NCI-H1048 (cell line): ENCODE measurements at places on chromosomes 2 and 18.

DNA sequence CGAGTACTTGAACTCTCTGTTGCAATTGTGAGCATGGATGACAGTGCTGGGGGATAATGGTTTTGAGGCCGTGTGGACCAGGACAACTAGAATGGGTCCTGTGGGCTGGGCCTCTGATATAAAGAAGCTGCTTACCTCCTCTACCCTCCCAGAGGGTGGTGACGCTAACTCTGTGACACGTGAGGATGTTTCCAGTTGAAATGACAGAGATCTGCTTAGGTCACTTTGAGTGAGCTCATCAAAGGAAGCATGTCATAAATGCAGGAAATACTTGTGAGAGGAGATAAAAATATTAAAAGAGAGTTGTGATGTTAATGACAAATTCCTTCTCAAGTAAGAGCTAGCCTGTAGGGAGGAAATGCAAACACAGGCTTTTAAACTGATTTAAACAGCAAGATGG lies 16.4 kb downstream of the RMC1 start:
- no peak for DNase-seq

- DNase-seq = no peak
These were observed 49.4 kb upstream of the TGFA start for GRCh38 chr2:70603066-70603465.

DNA sequence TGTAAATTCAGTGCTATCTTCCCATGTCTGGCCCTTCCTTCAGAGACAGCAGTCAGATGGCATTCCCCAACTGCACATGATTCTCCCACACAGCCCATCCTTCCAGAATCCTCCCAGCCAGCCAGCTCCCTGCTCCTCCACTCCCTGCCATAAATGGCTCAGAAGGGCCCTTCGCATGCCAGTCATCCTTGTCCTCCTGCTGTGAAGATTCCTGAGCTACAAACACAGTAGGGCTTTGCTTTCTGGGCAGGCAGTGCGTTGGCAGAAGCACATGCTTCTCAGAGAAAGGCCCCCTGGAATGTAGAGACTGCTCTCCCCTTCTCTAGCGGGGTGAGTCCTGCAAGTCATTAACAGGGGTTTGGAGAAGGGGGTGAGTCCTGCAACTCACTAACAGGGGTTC lies 71.9 kb downstream of the TEX51 start:
- no peak for DNase-seq

- no peak for DNase-seq
These were observed 159.4 kb upstream of the FOSL2 start for GRCh38 chr2:28233164-28233676.

GRCh38 chr2:95361216-95361980 lies 41.1 kb upstream of the FAHD2A start:
- DNase-seq = no peak
